ENCODE measurements at places on chromosomes 5 and 9.

DNA sequence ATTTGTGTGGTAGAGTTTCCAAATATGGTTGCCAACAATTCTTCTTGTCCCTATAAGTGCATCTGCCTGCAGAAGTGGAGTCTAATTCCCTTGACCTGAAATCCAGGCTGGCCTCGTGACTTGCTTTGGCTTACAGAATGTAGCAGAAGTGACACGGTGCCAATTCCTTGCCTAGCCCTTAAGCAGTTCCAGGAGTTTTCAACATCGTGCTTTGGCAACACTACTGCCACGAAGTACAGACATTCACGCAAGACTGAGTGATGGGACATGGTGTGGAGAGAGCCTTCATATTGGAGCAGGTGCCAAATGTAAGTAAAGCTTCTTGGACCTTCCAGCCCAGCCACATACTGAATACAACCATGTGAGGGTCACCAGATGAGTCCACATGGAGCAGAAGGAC lies 92.9 kb upstream of the NEK6 start:
- no peak overlapping the region for H3K27ac ChIP-seq
- peaks cover 7% of the 10 kb centered on the region for H3K27me3 ChIP-seq
- H3K4me3 ChIP-seq: no peak overlapping the region
- DNase-seq: no peak
- H3K36me3 ChIP-seq: no peaks in the 10 kb centered on the region
- no peaks in the 10 kb centered on the region for H3K4me1 ChIP-seq

- no peak for DNase-seq
- no peak overlapping the region for H3K27ac ChIP-seq
- H3K4me1 ChIP-seq: peaks cover 43% of the 10 kb centered on the region
- H3K36me3 ChIP-seq: no peaks in the 10 kb centered on the region
Measured at GRCh38 chr5:99035942-99036341, 107.1 kb upstream of the CHD1 start.

DNA sequence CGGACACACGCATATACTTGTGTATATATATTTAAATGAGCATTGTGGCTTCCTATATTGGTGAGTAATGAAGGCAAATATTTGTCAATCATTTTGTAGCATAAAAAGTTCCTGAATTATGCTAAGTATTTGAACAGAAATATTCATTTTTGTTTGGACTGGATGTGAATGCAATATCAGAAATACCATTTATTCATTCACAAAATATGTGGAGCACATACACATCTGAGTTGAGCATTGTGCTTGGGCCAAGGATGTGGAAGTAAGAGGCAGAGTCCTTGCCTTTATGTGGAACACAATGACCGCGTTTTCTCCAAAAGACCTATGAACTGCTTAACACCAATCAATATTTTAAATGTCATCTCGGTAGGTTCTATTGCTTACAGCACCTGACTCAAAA lies 1086.5 kb downstream of the NR2F1-AS1 start:
- no peak overlapping the region for H3K4me3 ChIP-seq
- no peaks in the 10 kb centered on the region for H3K36me3 ChIP-seq
- no peak overlapping the region for H3K27ac ChIP-seq

GRCh38 chr5:142686968-142687367 lies 1.1 kb upstream of the FGF1 start:
- H3K4me1 ChIP-seq: no peaks in the 10 kb centered on the region
- H3K4me3 ChIP-seq: no peak overlapping the region

DNA sequence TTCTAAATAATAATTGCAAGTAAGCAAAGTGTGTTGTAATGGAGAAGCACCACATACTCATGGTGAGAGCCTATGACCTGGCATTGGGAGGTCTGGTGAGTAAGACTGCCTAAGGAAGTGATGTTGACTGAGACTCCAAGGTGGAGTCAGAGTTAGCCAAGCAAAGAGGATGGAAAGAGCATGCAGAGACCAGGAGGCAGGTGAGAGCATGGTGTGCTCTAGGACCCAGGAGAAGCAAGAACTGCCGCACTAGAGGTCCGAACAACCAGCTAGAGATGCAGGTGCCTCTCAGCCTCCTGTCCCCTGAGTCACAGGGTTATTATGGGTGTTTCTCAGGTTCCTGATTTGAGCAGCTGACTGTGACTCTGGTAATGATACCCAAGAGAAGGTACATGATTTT lies 27.3 kb downstream of the ANP32B start:
- H3K27ac ChIP-seq: peak overlapping the region; percentile 48
- H3K36me3 ChIP-seq: peaks cover 95% of the 10 kb centered on the region
- H3K27me3 ChIP-seq: no peaks in the 10 kb centered on the region
- peaks cover 7% of the 10 kb centered on the region for H3K4me1 ChIP-seq

GRCh38 chr9:124513376-124513994 lies 6.3 kb upstream of the NR5A1 start:
- H3K27ac ChIP-seq: no peak overlapping the region
- no peak overlapping the region for H3K4me3 ChIP-seq
- DNase-seq: no peak

- peaks cover 7% of the 10 kb centered on the region for H3K4me1 ChIP-seq
- no peak for DNase-seq
- no peaks in the 10 kb centered on the region for H3K36me3 ChIP-seq
- H3K27ac ChIP-seq: no peak overlapping the region
- no peaks in the 10 kb centered on the region for H3K27me3 ChIP-seq
Measured at GRCh38 chr9:107024193-107024592, 161.2 kb downstream of the ZNF462 start.

DNA sequence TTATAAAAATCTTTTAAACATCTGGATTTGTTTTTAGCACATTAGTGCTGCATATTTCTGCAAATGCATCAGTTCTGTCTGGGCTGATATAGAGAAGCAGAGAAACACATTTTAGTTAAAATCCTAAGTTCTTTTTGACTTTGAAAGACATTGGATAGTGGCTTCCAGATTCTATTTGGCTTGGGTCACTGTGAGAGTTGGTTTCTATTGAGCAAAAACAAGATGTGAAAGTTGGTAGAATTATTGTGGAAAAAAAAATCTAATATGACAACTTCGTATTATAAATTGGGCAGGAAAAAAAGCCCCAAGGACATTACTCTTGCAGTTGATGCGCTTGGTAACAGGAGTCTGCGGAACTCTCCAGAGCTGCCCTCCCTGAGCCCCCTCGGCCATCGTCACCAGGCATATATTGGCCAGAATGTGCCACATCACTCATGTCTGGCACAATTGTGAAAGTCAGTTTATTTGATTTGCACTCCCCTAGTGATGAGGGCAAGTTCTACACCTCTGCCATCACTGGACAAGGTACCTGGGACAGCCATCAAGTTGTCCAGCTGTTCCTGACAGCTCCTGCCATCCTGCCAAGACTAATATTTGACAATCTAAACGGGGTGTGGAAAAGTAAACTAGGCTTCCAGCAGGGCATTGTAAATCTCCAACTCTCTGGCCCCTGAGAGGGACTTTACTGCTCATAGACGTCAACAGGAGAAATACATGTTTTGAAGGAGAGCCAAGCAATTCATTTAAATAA lies 334.5 kb downstream of the TENT4A start:
- H3K4me3 ChIP-seq: no peak overlapping the region
- no peaks in the 10 kb centered on the region for H3K27me3 ChIP-seq
- H3K27ac ChIP-seq: no peak overlapping the region
- no peak for DNase-seq

- H3K36me3 ChIP-seq: no peaks in the 10 kb centered on the region
- no peaks in the 10 kb centered on the region for H3K27me3 ChIP-seq
- DNase-seq: no peak
- H3K4me1 ChIP-seq: no peaks in the 10 kb centered on the region
- H3K4me3 ChIP-seq: no peak overlapping the region
Measured at GRCh38 chr5:110267714-110268113, 458.8 kb downstream of the TMEM232 start.

GRCh38 chr9:95645992-95646391 lies 129.2 kb upstream of the PTCH1 start:
- no peaks in the 10 kb centered on the region for H3K36me3 ChIP-seq
- no peak overlapping the region for H3K27ac ChIP-seq
- DNase-seq: no peak
- no peaks in the 10 kb centered on the region for H3K27me3 ChIP-seq
- no peak overlapping the region for H3K4me3 ChIP-seq
- no peaks in the 10 kb centered on the region for H3K4me1 ChIP-seq

DNA sequence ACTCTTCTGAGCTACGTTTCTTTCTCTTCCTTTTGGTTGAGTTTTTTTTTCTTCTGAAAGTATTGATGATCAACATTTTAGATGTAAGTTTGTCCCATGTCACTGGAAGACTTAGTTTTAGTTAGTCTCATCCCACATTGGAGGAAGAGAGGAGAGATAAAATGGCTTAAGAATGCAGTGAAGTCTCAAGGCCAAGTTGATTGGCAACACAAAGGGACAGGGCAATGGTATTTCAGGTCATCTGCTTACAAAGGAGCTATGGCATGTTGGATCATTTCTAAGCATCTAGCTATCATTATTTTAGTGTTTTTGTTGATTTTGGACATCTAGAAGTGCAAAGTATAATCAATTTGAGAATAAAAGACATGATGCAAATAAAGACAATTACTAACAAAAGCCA lies 58.6 kb downstream of the CDKN2A start:
- peaks cover 4% of the 10 kb centered on the region for H3K36me3 ChIP-seq
- no peak overlapping the region for H3K27ac ChIP-seq
- H3K4me3 ChIP-seq: no peak overlapping the region
- H3K27me3 ChIP-seq: no peaks in the 10 kb centered on the region
- no peaks in the 10 kb centered on the region for H3K4me1 ChIP-seq

DNA sequence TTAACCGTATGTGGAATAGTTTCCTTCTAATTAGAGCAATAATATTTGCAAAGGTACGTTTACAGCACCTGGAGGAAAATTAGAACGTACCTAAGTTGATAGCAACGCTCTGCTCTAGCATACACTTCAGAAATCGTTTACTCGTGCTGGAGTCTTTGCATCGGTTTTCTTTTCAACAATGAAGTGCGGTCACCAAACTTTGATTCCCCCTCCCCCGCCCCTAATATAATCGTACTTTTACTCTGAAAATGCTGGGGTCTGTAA lies 506 bp downstream of the ADAMTS19 start:
- DNase-seq: no peak
- no peak overlapping the region for H3K4me3 ChIP-seq
- peaks cover 2% of the 10 kb centered on the region for H3K4me1 ChIP-seq
- no peaks in the 10 kb centered on the region for H3K36me3 ChIP-seq

DNA sequence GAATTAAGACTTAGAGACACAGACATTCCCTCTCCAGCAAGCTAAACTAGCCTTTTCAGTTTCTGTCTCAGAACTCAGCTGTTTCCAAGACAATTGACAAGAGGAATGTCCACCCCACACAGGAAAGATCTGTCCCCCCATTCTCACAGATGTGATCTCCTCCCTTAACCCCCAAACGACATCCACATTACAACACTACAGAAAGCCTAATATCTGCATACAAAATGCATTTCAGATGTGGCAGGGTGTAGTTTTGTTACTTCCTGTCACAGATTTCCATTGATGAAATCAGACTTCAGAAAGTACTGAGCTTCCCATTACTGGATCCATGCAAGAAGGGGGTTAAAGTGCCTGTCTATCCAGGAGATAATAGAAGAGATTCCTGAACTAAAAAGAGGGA lies 2.9 kb upstream of the ARSI start:
- H3K4me3 ChIP-seq: no peak overlapping the region
- DNase-seq: no peak
- peaks cover 5% of the 10 kb centered on the region for H3K4me1 ChIP-seq
- H3K27me3 ChIP-seq: peaks cover 41% of the 10 kb centered on the region

DNA sequence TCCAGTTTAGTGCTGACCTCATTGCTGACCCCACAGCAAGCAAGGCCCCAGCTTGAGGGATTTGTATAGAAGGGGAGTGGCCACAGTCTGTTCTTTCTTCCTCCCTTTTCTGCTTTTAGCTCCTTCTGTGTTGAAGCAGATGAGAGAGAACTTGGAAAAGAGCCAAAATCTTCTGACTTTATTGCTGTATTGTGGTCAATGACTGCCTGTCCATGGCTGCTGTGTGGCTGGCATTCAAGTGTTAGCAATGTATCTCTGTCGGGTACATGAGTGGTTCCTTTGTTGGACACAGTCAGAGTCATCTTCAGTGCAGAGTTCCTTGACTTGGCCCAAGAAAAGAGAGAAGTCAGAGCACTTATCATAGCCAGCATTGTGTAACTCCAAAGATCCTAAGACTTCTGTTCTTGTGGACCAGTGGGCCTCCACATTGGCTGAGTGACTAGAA lies 154.1 kb downstream of the LRRC70 start:
- no peak overlapping the region for H3K27ac ChIP-seq
- H3K4me3 ChIP-seq: no peak overlapping the region
- no peaks in the 10 kb centered on the region for H3K36me3 ChIP-seq
- DNase-seq: no peak

- peaks cover 4% of the 10 kb centered on the region for H3K36me3 ChIP-seq
- H3K27ac ChIP-seq: no peak overlapping the region
- H3K4me1 ChIP-seq: peaks cover 9% of the 10 kb centered on the region
- H3K4me3 ChIP-seq: no peak overlapping the region
- no peaks in the 10 kb centered on the region for H3K27me3 ChIP-seq
Measured at GRCh38 chr9:91094324-91095088, 267.2 kb downstream of the AUH start.

DNA sequence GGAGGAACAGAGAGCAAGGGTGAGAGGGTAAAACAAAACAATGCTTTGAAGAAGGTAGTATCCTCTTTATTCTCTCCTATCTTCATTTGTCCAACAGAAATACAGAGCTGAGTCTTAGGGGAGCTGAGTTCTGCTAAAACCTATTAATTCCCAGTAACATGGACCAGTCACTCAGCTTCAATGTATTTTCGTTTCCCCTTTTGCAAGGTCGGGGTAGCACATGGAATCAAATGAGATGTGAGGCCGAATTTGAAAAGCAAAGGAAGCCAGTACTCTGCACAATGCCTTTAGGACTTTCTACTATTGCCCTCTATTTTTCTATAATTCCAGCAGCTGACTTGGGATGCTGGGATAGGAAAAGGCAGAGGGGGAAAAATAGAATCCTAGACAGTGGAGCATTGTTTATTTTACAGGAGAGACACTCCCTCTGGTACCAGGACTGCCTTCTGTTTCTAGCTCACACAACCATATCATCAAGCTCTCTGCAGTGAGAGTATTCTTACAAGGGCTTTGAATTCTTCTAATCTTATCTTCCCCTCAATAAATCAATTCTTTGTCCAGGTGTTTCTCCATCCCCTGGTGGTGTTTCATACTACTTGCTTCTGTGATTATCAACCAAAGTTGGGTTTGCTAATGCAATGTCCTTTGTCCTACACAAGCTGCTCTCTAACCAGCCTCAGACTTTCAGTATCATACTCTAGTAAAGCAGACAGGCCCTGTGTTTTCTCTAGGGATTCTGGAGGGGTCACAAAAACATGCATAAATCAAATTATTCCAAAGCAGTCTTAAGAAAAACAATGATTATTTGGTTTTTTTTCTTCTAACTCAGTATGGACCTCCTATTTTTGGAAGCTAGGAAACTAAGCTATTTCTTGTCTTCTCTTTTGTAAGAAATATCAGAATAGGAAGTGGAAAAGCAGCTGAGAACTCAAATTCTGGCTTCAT lies 341.5 kb downstream of the OSTF1 start:
- no peak overlapping the region for H3K4me3 ChIP-seq
- H3K27ac ChIP-seq: no peak overlapping the region
- H3K36me3 ChIP-seq: no peaks in the 10 kb centered on the region
- DNase-seq: no peak

GRCh38 chr9:130542038-130542437 lies 37.3 kb upstream of the FUBP3 start:
- peaks cover 75% of the 10 kb centered on the region for H3K27me3 ChIP-seq

- no peaks in the 10 kb centered on the region for H3K27me3 ChIP-seq
- DNase-seq: no peak
- peaks cover 18% of the 10 kb centered on the region for H3K4me1 ChIP-seq
- H3K27ac ChIP-seq: peak overlapping the region; percentile 56
- no peak overlapping the region for H3K4me3 ChIP-seq
Measured at GRCh38 chr9:89313842-89314241, 2.8 kb downstream of the CKS2 start.

- H3K36me3 ChIP-seq: peaks cover 3% of the 10 kb centered on the region
- H3K4me3 ChIP-seq: no peak overlapping the region
- no peak overlapping the region for H3K27ac ChIP-seq
- no peaks in the 10 kb centered on the region for H3K4me1 ChIP-seq
- H3K27me3 ChIP-seq: peaks cover 6% of the 10 kb centered on the region
- no peak for DNase-seq
Measured at GRCh38 chr5:34755926-34756325, 83.0 kb upstream of the TTC23L start.

All from effector memory CD8-positive, alpha-beta T cell (primary cell).